ENCODE measurements at places on chromosomes 13 and 19.

DNA sequence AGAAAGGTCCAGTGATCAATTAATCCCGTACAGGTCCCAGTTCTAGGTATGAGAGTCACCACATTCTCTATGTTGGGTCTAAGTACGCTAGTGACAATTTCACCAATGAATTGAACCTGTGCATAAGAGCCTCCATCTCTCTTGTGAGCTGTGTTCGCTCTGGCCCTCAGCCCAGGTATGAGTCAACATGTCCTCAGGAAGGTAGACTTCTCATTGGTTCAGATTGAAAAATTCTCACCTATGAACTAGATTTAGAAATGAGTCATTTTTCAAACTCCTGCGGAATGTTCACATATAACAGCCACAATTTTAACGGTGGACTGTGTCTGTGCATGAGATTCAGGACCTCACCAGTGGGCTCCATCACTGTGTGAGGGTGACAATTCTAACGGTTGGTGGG, 12.7 kb upstream of the ZNF43 start:
- DNase-seq = no peak

GRCh38 chr13:44305286-44305685, 68.3 kb upstream of the SERP2 start:
- DNase-seq = no peak

- DNase-seq = peak; percentile 10
These were observed 207.4 kb upstream of the RFC3 start for GRCh38 chr13:33610438-33611120.

DNA sequence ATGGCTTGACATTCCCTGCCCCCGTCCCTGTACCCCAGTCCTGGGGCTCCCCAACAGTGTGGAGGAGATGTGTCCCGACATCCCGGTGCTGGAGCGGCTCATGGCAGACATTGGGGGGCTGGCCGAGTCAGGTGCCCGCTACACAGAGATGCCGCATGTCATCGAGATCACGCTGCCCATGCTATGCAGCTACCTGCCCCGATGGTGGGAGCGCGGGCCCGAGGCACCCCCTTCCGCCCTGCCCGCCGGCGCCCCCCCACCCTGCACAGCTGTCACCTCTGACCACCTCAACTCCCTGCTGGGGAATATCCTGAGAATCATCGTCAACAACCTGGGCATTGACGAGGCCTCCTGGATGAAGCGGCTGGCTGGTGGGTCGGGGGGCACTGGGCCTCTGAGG, 83.8 kb downstream of the RYR1 start:
- DNase-seq = no peak

DNA sequence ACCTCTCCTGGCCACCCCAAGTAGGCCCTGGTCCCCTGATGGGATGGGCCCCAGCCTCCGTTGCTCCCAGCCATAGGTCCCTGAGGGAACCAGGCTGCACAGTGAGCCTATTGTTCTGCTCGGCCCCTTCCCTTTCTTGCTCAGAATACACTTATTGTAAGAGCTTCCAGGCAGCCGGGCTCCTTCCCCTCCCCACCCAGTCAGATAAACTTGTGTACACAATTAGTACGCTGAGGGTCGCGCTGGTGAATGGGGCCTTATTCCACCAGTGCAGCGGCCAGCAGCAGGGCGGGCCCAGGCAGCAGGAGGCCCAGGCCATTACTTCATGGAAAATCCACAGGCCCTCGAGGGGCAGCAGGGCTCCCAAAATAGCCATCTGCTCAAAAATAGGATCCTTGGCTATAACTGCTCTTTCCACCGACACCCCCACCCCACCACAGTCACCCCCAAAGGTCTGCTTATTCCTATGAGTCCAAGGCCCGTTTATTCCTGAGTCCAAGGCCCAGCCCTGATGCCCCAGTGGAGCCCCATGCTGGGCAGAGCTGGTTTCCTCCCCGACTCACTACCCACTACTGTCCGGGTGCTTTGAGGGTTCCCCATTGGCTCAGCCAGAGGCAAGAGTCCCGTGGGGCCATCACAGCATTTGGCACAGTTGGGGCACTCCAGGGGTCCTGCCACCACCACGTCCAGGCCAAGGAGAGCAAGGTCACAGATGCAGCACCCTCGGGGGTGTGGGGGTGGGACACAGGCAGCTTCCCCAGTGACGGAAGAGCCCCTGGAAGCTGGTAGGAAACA, 22.1 kb downstream of the CAPN12 start:
- no peak for DNase-seq

DNA sequence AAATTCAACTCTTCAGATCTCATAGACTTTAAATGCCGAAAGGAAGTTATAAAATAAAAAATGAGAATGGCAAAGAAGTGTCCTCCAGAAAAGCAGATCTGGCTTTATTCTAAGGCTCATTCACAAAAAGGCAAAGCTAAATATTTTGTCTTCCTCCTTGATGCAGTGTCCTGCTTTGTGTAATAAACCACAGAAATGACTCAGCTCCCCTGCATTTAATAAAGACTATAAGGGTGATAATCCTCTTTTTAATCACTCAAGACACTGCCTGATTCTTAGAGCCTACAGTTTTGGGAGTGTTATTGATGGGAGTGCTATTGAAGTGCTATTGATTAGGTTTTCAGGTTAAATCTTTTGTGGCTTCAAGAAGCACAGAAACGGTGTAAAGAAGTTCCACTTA, 482.0 kb downstream of the PCDH20 start:
- DNase-seq = no peak

DNA sequence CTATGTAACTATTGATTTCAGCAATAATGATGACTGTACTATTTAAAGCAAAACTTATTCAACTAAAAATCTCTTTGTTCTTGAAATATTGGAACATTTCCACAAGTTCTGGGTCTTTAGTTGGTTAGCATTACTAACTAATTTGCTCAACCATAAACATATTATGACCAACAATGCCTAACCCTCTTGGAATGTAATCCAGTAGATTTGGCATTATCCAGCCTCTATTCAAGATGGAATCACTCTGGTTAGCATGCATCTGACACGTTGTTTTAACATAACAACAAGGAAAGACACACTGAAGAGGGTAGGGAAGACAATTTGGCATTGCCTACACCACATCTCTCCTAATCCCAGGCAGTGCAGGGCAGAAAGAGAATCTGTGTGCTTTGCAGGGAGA, 941.3 kb upstream of the PCDH20 start:
- DNase-seq = no peak

GRCh38 chr19:1416014-1416841, 8.8 kb downstream of the DAZAP1 start:
- DNase-seq = no peak

DNA sequence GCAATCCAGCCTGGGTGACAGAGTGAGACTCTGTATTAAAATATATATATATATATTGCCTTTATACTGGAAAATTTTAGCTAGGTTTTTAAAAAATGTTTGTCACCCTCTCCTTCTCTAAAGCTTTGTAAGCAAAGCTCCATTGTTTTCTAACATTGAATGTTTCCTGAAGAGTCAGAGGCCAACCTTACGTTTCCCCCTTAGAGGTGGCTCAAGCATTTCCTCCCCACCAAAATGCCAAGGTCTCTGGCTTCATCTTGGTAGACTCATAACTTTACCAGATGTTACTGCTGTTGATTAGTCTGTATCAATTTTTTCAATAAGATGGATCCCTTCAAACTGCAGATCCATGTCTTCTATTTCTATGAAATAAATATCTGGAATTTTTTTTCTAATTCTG, 25.2 kb upstream of the IPO5 start:
- DNase-seq = no peak

GRCh38 chr13:28685892-28686291, 27.0 kb downstream of the POMP start:
- no peak for DNase-seq

DNA sequence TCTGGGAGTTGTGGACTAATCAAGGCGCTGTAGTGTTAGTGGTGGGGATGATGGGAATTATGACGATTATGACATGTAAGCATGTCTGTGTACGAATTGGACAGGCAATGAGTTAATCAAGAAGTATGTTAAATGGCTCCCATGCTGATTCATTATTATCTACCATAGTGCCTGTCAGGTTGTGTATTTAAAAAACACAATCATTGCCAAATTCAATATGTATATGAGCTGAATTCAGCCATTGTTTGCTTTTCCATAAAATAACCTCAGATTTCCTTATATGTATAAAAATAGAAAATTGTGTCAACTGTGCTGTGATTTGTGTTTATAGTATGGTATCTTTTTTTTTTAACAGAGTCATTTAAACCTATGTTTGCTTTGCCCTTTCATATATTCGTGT, 37.1 kb downstream of the PCCA start:
- no peak for DNase-seq
